A549 treated with GW870086 at 1 μM for 4 hours (cell line): ENCODE measurements at places on chromosomes 7 and 10. TPM values are rescaled to one million over a fixed set of nuclear protein-coding genes. Genes with fewer than 3 reads are reported as not detected.

Gene TIAL1
- total RNA-seq: 89.9 to 96.1 TPM (median 93.1 TPM) in 5 replicates

Gene PTF1A
- total RNA-seq: not detected in 5 replicates

Gene SPDYE1
- not detected in 5 replicates for total RNA-seq

Gene TMEM236
- total RNA-seq: 0.02 to 0.05 TPM (median 0.05 TPM) in 4 of 5 replicates, not detected in the other

Gene LOXL4
- 1.1 to 1.6 TPM (median 1.5 TPM) in 5 replicates for total RNA-seq

Gene CYP3A7
- total RNA-seq: not detected in 5 replicates

Gene CHST15
- 8.6 to 10.9 TPM (median 10.3 TPM) in 5 replicates for total RNA-seq

Gene ARL4A
- 59.0 to 62.3 TPM (median 60.5 TPM) in 5 replicates for total RNA-seq

Gene CAV1
- total RNA-seq: 490 to 569 TPM (median 549 TPM) in 5 replicates

Gene GRK5
- 8.5 to 10.8 TPM (median 10.3 TPM) in 5 replicates for total RNA-seq

Gene NUTM2B
- 0.16 to 0.69 TPM (median 0.34 TPM) in 5 replicates for total RNA-seq

Gene NXPH1
- not detected in 5 replicates for total RNA-seq

Gene ACHE
- total RNA-seq: 2.2 to 3.0 TPM (median 2.8 TPM) in 5 replicates

Gene PAX4
- total RNA-seq: not detected in 5 replicates

Gene ZNF485
- 1.1 to 2.2 TPM (median 1.9 TPM) in 5 replicates for total RNA-seq

Gene HSPA12A
- 9.3 to 12.5 TPM (median 11.2 TPM) in 5 replicates for total RNA-seq

Gene GIMAP5
- total RNA-seq: 0.14 TPM in 1 of 5 replicates, not detected in the others

Gene POLD2
- 145 to 166 TPM (median 162 TPM) in 5 replicates for total RNA-seq

Gene CYP3A4
- total RNA-seq: 0.06 to 0.09 TPM in 2 of 5 replicates, not detected in the others

Gene SPDYE9
- not detected in 5 replicates for total RNA-seq

Gene TMEM176B
- total RNA-seq: 0.11 TPM in 1 of 5 replicates, not detected in the others

Gene MEPCE
- 32.4 to 45.9 TPM (median 39.6 TPM) in 5 replicates for total RNA-seq

Gene ESYT2
- 72.9 to 94.3 TPM (median 88.0 TPM) in 5 replicates for total RNA-seq

Gene BNIP3
- total RNA-seq: 40.3 to 48.3 TPM (median 42.8 TPM) in 5 replicates

Gene AOAH
- total RNA-seq: not detected in 5 replicates

Gene HKDC1
- total RNA-seq: 10.1 to 16.1 TPM (median 11.6 TPM) in 5 replicates

Gene NUTM2A
- total RNA-seq: 0.10 to 0.21 TPM (median 0.16 TPM) in 3 of 5 replicates, not detected in the others

Gene ASL
- total RNA-seq: 20.4 to 24.1 TPM (median 21.7 TPM) in 5 replicates

Gene HERPUD2
- total RNA-seq: 15.0 to 22.6 TPM (median 19.8 TPM) in 5 replicates

Gene ZNF746
- total RNA-seq: 14.8 to 19.7 TPM (median 18.4 TPM) in 5 replicates

Gene SPACDR
- 0.65 to 1.3 TPM (median 0.70 TPM) in 5 replicates for total RNA-seq

Gene LRGUK
- total RNA-seq: 0.23 to 0.60 TPM (median 0.34 TPM) in 5 replicates

Gene PKD2L1
- total RNA-seq: 0.06 to 0.39 TPM (median 0.08 TPM) in 4 of 5 replicates, not detected in the other

Gene GATA3
- 3.2 to 4.3 TPM (median 3.9 TPM) in 5 replicates for total RNA-seq

Gene TMEM273
- not detected in 5 replicates for total RNA-seq

Gene EMX2
- total RNA-seq: not detected in 5 replicates

Gene COA1
- 87.0 to 97.6 TPM (median 92.6 TPM) in 5 replicates for total RNA-seq

Gene CTBP2
- total RNA-seq: 112 to 130 TPM (median 123 TPM) in 5 replicates

Gene FAM25C
- total RNA-seq: 1.0 to 2.3 TPM (median 1.8 TPM) in 4 of 5 replicates, not detected in the other

Gene PLXDC2
- 0.02 to 0.06 TPM (median 0.03 TPM) in 3 of 5 replicates, not detected in the others for total RNA-seq

Gene MTERF1
- 10.5 to 13.9 TPM (median 12.6 TPM) in 5 replicates for total RNA-seq

Gene BTBD16
- 0.48 to 1.7 TPM (median 0.81 TPM) in 5 replicates for total RNA-seq

Gene IL6
- 0.94 to 2.0 TPM (median 1.2 TPM) in 5 replicates for total RNA-seq

Gene FBXW4
- 17.4 to 22.7 TPM (median 20.1 TPM) in 5 replicates for total RNA-seq

Gene LRMDA
- 2.6 to 6.6 TPM (median 5.3 TPM) in 5 replicates for total RNA-seq
